Sigmoid colon (tissue), 7 donors: ENCODE measurements at places on chromosomes 5 and 9. TPM values are rescaled to one million over a fixed set of nuclear protein-coding genes. Genes with fewer than 3 reads are reported as not detected.

Gene PRUNE2
- 32.2 TPM for polyA plus RNA-seq

Gene GARNL3
- polyA plus RNA-seq, result 4.8 TPM

Gene GOLM1
- polyA plus RNA-seq, result 187 TPM

Gene SYNPO
- 28.9 TPM for polyA plus RNA-seq

Gene KIF12
- polyA plus RNA-seq, result 6.9 TPM

Gene ESM1
- not detected for polyA plus RNA-seq

Gene ARL10
- 1.8 TPM for polyA plus RNA-seq

Gene ACTBL2
- polyA plus RNA-seq, result not detected

Gene RNF14
- polyA plus RNA-seq, result 43.2 TPM

Gene SLC6A18
- not detected for polyA plus RNA-seq

Gene PPP3R2
- not detected for polyA plus RNA-seq

Gene CDH9
- not detected for polyA plus RNA-seq

Gene MAP1B
- polyA plus RNA-seq, result 1.2 TPM

Gene C9orf50
- not detected for polyA plus RNA-seq

Gene PRR16
- 1.6 TPM for polyA plus RNA-seq

Gene PCDHB6
- polyA plus RNA-seq, result not detected

Gene TMEM232
- 1.8 TPM for polyA plus RNA-seq

Gene MEGF10
- polyA plus RNA-seq, result not detected

Gene IL5
- polyA plus RNA-seq, result not detected

Gene MCIDAS
- polyA plus RNA-seq, result 3.6 TPM

Gene TOR2A
- polyA plus RNA-seq, result 26.4 TPM

Gene CCL21
- polyA plus RNA-seq, result 41.4 TPM

Gene CD180
- polyA plus RNA-seq, result 2.3 TPM
